ENCODE measurements at places on chromosomes 13 and 19. TPM values are rescaled to one million over a fixed set of nuclear protein-coding genes. Genes with fewer than 3 reads are reported as not detected.
A peak's percentile ranks its signal among the peaks of the same experiment; 100 is the strongest.

DNA sequence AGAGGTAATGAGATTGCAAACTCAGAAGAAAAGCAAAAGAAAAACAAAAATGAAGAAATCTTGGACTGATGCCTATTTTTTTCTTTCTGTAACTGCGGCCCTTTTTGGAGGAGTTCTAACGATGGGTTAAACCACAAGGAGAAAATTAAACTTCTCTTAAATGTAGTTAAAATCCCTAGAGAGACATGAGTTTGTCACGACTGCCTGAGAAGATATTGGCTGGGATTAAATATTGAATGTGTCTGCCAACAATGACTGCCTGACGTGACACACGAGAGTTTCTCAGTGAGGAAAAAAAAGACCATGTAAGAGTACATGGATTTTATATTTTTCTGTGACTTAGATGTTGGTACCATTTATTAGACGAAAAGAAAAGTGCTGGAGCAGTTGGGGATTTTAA, 1013.4 kb downstream of the PCDH9 start:
- DNase-seq, result no peak

- DNase-seq, result no peak
Measured at GRCh38 chr13:95106562-95106961, 194.7 kb downstream of the ABCC4 start.

DNA sequence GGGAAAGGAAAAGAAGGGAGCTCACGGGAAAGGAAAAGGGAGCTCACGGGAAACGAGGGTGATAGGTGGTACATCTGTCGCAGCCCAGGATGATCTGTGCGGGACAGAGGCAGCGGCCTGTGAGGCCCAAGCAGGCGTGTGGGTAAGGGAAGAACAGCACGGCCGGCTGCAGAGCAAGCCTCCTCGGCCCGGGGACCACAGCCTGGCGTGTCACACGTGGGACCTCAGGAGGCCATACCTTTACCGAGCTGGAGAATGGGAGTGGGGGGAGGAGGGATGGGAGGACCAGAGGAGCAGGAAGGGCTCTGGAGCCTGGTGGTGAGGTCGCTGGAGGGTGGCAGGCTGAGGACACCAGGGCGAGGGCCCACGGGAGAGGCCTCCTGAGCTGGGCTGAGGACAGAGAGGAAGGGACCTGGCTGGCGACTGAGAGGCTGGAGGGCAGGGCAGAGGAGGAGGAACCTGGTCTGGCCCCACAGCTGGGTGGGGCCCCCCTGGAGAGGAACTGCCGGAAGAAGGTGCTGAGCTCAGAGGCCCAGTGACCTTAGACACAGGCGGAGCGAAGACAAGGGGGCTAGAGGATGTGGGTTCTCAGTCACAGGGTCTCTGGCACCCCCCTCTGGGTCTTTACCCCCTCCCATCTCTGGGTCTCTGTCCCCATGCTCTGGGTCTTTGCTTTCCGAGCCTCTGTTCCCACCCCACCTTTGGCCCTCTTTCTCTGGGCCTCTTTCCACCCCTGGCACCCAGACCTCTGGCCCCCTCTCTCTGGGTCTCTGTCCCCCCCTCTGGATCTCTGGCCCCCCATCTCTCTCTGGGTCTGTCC, 2.9 kb upstream of the FTL start:
- DNase-seq, result no peak

TRPM4 gene
- 28.0 TPM for polyA plus RNA-seq

GRCh38 chr19:44164327-44164672, 600 bp upstream of the ZNF226 start:
- DNase-seq, result no peak

FLT1 gene
- polyA plus RNA-seq, result 50.3 TPM

GRCh38 chr13:103004661-103005345, 61.4 kb downstream of the SLC10A2 start:
- no peak for DNase-seq

TEKTIP1 gene
- 7.1 TPM for polyA plus RNA-seq

EGLN2 gene
- 72.4 TPM for polyA plus RNA-seq

DNA sequence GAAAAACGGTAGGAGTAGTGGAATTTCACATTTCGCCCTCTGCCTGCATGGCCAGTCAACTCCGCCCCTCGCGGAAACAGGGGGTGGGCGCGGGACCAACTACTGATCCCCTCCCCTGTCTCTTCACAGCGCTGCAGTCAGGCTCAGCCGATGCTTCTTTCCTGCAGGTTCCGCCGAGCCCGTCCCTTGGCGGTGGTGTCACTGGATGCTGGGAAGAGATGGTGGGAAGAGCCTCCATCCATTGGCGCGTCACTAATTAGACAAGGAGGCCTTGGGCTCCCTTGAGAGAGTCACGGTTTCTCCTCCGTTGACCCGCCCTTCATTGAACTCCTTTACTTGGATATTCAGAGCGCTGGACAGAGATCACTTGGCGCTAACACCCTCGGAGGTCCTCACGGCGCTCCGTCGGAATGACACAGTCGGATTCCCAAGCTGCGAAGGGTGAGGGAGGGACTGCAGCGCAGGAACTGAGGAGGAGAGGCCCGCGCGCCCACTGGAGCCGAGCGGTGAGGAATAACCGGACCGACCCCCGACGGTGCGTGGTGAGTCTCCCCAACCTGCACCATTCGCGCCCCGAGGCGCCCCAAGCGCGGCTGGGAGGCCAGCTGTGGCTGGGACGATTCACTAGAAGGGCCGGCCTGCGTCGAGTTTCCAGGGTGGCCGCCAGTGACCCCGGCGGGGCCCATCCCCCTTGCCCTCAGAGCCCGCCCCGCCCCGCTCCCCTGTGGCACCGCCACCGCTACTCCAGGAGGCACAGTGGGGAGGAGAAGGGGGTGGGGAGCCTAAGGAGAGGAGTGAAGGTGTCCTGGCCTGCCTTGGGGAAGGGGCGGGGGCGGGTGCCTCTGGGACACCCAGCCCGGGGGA, 11.2 kb upstream of the CEACAM21 start:
- no peak for DNase-seq

GRCh38 chr13:28607187-28607955, 51.6 kb upstream of the POMP start:
- no peak for DNase-seq

DNA sequence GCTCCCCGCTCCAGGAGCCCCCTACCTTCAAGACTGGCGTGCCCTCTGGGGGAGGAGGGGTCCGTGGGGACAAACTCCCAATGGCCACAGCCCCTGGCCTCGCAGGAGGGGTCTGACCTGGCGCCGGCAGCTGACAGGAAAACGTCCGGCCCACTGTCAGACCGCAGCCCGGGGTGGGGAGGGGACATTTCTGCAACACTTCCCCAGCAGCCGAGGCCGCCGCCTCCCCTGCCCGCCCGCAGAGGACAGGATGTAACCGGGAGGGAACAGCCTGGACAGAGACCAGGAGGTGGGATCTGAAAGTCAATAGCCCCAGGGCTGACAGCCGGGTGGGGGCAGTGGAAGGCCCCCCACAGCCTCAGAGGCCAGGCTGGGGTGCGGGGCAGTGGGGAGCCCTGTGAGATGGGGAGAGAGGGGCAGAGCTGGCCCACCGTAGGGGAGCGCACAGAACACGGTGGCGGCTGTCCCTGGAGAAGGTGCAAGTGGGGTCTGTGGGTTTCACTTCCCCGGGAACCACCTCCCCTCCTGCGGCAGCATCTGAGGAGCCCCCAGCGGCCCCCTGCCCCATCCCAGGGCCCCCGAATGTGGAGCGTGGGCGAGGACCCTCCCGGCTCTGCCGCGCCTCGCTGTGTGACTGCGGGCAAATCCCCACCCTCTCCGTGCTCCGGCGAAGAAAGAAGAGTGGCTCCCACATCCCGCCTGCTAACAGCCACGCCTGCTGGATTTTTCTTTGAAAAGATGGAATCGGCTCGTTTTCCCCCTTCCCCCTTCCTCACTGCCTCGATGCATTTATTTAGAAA, at the start of gene PEAK3:
Gene PEAK3 (minus strand): TSS at position 114 of the 800 bp plus-strand sequence. CDS start 1,244 bp downstream, outside the sequence.
- DNase-seq, result no peak

SIGLEC11 gene
- polyA plus RNA-seq, result 5.0 TPM

DNA sequence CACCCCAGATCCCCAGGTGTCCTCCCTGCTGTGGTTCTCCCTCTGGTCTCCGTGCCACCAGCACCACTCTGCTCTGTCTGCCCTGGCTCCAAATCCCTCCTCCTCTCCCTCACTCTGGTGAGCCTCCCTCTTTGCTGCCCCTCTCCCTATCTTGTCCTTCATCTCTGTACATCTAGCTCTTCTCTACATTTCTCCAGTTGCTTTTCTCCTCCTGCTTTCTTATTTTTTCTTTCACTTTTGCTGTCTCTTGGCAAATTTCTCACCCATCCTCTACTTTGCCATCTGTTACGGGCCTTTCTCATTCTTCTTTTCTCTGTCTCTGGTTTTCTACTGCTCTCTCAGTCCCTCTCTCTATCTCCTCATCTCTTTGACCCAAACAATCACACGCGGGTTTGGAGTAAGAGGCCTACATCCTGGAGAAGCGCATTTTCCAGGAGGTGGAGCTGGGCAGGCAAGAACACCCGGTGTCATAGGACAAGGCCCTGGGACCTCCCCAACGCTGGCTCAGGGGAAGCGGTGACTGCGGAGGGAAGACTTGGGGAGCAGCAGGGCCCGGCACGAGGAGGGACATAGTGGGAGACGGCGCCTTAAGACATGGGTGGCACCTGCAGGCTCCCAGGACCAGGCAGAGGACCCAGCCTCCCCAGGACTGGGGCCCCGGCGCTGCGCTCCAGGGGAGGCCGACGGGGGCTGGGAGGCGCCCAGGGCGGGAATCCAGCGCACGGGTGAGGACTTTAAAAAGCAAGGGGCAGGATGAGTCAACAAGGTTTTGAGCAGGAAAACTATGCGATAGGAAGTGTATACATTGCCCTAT, 9.9 kb downstream of the ZNF611 start:
- no peak for DNase-seq

DNA sequence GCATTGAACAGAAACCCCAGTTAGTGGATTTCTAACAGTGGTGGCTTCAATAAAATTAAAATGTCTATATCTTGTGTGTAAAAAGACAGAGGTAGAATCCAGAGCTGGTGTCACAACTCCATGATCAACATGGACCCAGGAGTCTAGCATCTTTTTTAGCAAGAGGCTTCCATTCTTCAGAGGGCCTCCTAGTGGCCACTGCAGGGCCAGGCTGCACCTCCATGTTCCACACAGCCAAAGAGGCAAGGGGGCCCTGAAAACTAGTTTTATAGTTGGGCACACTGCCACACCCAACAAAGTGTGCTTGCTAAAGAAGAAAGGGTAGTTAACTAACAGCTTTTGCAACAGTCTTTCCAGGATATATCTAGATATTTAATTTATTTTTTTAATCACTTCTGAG, 12.9 kb downstream of the N4BP2L1 start:
- DNase-seq, result no peak

DNA sequence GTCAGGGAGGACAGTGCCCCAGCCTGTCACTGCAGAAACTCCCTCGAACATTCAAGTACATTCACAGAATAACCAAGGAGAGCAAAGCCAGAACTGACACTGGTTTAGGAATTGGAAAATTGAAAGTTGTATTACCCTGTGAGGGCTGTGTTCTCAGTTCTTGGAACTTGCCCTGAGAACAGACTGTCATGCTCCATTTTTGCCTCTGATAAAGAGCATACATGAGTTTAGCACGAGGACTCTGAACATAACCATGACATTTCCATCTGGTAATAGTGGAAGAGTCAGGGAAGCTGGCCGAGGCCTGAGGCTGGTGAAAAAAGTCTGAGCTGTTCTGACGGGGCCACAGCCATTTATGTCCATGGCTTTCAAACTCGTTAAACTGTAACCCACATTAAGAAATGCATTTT, 15.2 kb upstream of the SLC25A30 start:
- DNase-seq, result no peak

CEACAM16 gene
- polyA plus RNA-seq, result not detected

DNA sequence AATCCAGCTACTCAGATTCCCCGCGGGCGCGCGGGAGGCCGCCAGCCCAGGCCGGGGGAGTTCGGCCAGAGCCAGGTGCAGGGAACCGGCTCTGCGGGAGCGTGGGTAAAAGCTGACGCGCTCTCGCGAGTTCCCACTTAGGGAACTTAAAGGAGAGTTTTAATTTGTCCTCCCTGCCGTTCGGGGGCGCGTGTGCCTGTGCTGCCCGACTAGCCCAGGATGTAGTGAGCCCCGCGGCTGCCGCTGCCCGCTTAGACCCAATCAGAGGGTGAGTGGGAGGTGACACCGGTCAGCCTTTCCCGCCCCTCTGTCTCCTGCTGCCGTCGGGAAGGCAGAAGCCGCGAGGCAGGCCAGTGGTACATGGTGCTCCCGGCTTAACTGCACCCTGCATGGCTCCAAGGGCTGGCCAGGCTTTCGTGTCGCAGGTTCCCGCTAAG, 36.0 kb upstream of the NEK3 start:
- DNase-seq, result peak; percentile 44

DNA sequence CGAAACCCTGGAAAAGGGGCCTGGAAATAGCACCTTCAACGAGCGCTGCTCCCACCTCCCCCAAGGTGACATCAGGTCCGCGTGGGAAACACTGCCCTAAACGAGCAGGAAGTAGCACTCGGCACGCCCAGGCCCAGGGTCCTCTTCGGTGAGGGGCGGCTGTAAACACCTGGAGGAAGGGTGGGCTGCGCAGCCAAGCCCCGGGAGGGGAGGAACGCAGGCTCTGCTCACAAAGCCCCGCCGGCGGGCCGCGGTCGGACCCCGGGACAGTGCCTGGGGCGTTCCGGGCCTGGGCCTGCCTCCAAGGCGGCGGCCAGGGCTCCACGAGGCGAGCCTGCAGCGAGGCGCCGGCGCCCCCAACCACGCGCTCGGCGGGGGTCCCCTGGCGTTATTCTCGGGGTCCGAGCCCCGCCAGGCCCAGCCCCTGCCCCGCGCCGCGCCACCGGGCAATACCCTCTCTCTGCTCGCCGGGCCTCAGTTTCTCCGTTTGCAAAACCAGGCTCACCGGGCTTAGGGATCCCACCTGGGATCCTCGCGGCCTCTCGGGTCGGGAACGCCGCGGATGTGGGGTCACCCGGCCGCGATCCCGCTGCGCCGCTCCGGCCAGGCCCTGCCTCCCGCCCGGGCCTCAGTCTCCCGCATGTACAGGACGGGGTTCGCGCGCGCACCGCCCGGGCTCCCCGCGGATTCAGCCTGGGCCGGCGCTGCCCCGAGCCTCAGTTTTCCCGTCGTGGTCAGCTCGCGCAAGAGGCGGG, 630 bp downstream of the RNF126 start:
- no peak for DNase-seq

TRPC4 gene
- 4.6 TPM for polyA plus RNA-seq

GPR12 gene
- not detected for polyA plus RNA-seq

- no peak for DNase-seq
Measured at GRCh38 chr13:93173654-93174053, 53.0 kb upstream of the GPC6 start.

CCNE1 gene
- polyA plus RNA-seq, result 9.7 TPM

DNA sequence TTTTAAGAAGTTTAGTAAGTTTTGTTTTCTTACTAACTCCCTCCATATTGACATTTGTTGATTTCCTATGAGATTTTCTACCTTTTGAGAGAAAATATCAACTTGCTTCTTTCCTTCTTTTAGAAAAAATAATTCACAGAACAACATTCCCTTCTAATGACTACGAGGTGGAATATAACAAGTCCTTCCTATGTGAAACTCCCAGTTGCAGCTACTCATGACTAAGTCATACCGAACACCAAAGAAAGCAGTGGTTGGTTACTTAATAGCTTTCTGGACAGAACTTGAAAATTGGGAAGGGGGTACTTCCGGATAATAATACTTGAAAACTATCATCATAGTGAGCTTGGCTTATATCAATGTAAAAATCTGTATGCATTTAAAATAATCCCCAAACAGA, 144.8 kb downstream of the DACH1 start:
- no peak for DNase-seq
